ENCODE measurements at places on chromosomes 1 and 21.

GRCh38 chr1:15210651-15211375 lies 36.2 kb upstream of the FHAD1 start:
- no peak for DNase-seq

DNA sequence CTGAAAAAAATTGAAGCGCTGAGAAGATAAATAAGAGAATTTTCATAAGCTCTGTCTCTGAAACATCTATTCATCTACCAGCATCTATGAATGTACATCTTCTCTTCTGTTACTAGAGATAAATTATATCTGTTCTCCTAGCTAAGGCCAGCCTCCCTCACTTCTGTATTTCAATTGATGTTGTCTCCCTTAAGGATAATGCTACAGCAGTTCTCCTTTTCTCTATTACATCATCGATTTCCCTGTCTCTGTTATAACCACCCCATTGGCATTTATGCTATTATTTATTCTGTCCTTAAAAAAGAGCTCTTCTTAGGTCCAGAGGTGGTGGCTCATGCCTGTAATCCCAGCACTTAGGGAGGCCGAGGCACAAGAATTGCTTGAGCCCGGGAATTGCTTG lies 42.9 kb upstream of the TMCO2 start:
- DNase-seq, result no peak

DNA sequence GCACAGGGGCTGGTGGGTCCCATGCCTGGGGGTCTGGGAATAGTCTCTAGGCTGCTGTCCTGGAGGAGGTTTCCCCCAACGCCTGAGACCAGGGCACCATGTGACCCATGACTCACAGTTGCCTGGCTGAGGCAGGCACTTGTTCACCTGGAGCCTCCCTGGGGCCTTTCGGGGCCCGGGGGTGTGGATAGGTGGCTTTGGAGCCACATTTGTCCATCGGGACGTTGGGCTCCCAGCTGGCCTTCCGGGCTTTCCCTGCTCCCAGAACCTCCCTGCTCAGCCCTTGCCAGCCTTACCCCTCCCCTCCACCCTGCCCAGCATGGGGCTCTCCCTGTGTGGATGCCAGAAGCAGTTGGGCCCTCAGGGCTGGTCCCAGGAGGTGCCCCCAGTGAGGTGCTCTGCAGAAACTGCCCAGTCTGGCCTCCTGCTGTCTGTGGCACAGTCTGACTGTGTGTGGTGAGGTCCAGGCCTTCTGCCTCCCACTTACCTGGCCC lies 14.2 kb downstream of the COL6A1 start:
- DNase-seq, result no peak

GRCh38 chr1:27638805-27639204 lies 3.8 kb upstream of the FGR start:
- DNase-seq, result no peak

DNA sequence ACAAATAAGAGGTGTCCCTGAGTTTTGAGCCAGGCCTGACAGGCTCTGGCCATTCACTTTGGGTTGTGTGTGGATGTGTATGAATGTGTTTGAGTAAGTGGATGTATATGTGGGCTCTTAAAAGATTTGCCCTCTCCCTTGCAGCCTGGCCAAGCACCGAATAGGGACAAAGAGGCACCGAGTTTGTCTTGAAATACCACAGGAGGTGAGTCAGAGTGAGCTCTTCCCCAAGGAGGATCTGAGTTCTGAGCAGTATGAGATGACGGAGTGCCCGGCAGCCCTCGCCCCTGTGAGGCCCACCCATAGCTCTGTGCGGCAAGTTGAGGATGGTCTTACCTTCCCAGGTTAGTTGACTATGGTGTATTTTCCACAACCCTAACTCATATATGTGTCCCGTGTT lies 19.0 kb downstream of the KDM4A start:
- no peak for DNase-seq

DNA sequence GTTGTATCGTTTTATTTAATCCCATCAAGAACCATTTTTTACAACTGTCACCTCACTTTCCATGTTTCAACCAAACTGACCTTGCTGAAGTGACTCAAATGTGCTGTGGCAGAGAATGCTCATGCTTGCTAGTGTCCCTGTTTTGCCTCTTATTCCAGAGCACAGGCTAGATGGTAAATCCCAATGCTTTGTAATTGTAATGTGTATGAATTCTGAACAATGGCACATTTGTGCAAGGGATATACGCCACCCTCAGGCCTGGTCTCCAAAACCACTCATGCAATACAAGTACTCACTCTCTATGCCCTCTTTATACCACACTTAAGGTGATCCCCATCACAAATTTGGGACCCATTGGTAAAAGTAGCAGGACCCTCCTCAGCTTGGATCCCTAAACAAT lies 313.6 kb downstream of the HHIPL2 start:
- no peak for DNase-seq

DNA sequence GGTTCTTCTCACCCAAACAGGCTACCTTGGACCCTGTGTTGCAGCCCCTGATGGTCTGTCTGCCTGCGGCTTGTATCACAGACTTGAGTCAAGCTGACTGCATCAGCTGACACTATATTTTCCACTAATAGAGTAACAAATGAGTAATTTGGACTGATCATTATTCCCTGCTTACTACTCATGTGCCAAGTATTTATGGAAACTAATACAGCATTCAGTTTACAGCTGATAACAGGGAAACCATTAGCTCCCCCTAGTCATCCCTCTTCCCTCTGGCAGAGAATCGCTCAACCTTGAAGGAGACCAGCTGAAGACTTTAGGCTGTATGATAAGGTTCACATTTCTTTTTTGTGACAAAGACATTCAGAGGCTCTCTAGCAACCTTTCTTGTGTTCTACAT lies 116.6 kb upstream of the SYT6 start:
- no peak for DNase-seq

GRCh38 chr1:98003442-98003841 lies 82.6 kb upstream of the DPYD start:
- no peak for DNase-seq

DNA sequence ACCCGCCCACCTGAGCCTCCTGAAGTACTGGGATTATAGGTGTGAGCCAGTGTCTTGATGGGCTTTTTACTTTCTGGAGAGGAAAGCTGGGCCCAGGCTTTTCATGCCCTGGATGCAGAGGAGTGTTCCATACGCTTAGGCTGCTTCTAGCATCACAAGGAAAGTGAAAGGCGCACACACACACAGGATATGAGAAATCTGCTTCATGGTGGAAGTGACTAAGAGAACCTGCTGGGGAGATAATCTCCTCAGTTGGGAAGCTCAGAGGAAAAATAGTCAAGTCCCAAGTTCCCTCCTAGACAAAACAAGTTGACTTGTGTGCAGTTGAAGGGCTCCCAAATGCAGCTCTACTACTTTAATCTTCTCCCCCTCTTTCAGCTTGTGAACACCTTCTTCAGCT lies 2.2 kb downstream of the NUDC start:
- DNase-seq, result no peak

DNA sequence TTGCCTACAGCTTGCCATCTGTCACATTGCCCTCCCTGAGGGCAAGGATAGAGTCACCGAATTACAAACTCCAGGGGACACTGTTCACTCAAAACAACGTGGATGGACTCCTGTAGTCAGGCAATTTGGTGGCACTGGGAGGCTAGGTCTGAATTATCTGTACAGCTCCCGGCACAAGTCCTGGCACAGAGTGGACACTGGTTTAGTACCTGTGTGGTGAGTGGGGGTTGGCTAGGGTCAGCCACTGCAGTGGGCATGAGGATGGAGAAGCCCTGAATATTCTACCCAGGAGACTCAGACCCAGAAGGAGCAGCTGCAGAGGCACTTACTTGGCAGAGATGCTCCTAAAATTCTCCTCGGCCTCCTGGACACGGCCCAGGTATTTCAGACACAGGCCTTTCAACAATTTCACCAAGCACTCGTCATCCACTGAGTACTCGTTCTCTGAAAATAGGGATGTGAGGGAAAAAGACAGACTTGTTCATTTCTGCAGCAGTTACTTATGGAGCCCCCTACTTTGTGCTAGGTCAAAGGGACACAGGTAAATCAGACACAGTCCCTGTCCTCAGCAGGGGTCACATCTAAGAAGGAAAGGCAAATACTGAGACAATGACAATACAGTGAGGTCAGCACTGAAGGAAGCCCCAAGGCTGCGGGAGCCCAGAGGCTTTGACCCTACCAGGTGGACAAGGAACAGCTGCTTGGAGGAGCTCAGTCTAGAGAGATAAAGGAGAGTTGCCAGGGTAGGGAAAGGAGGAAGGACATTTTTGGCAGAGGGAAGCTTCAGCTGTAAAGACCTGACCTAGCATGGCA lies 40.5 kb downstream of the TTC39A start:
- DNase-seq, result no peak

Data from NK-92 treated with Interleukin-12 subunit alpha and Interleukin-12 subunit beta, amount 100 ng/mL, for 24 hours (cell line).